ENCODE measurements at places on chromosomes 6 and 20.

- no peak for DNase-seq
Observed at GRCh38 chr20:3014662-3015061, 28.8 kb upstream of the GNRH2 start.

GRCh38 chr6:146840216-146840615 is 241.4 kb downstream of the ADGB start:
- DNase-seq: no peak

DNA sequence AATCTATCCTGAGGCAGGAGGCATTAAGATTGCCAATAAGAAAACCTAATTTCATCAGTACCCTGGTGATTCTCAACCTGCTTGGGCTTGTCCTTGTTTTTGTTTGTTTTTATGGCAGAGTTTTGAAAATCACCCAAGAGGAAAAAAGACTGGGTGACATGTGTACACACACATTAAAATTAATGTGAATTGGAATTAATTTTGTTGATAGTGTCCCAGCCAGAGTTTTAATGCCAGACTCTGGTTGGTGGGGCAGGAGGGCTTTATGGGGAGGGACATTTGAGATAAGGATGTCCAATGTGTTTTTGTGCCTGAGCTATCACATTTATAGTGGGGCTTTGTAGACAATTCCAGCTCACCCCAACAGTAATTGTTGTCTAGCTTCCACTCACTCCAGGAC is 184.6 kb downstream of the ID4 start:
- DNase-seq: no peak

DNA sequence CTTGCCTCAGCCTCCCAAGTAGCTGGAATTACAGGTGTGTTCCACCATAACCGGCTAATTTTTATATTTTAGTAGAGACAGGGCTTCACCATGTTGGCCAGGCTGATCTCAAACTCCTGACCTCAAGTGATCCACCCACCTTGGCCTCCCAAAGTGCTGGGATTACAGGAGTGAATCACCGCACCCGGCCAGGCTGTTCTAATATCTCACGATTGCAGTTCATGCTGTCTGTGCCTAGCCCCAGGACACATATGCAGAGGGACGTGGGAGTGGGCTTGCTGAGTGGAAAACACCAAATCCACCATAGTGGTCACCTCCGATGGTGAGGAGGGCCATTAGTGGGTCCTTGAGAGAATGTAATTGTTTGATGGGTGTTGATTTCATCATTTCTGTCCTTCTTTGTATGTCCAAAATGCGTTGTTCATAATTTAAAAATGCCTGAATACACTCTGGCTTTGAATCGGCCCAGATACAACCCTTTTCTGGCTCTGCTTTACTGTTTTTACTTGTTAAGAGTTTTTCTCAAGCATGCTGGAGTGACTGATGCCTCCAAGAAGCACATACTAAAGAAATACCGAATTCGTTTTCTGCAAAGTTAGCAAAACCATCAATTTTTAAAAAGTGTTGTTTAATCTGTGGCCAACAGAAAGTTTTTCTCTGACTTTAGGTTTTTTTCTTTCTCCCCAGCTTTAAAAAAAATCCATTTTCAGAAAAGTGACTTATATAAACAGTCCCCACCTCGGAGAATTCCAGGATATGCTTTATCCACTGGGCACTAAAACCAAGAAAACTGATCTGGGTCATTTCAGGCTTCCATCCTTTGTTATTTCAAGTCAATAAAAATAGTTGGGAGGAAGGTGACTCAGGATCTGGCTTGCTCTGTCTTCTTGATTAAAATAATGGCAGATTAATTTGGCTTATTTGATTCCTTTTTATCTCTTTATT is 18.8 kb upstream of the RALGAPA2 start:
- DNase-seq: no peak

GRCh38 chr6:101125380-101125971 is 244.3 kb upstream of the ASCC3 start:
- DNase-seq: no peak

DNA sequence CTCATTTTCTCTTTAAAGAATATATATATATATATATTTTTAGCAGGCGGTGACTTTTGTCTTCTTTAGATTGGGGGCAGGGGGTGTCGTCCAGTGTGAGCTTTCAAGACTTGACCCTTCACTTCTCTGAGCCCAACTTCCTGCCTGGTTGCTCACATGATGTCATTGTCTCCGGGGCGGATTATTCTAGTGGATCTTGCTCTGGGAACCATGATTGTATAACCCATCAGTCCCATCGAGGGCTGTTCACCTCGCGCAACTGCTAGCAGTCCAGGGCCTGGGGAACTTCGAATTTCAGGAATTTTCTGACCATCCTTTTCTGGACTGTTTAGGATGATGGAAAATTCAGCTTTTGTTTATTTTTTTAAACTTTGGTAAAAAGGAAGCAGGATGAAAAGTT is 1.0 kb downstream of the IGF2R start:
- peak; percentile 81 for DNase-seq

- DNase-seq: no peak
Observed at GRCh38 chr6:36692861-36693702, 4.5 kb upstream of the RAB44 start.

- peak; percentile 72 for DNase-seq
Observed at GRCh38 chr6:30763618-30764489, 19.5 kb upstream of the IER3 start.

- DNase-seq: no peak
Observed at GRCh38 chr6:113629256-113629655, 227.9 kb upstream of the MARCKS start.

DNA sequence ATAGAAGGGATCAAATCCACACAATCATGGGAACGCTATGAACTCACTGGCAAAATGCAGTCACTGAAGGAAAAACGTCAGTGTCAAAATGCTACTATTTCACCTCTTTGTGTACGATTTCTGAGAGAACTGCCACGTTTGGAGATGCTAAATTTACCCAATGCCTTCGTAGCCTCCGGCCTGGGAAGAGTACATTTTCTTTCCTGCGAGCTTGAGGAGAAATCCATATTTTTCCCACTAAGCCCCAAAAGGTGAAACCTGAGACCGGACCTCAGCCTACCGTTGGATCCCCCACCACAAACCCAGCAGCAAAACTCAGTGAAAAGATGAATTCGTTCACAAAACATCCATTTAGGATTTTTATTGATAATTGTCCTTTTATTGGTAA is 131.7 kb downstream of the GPX5 start:
- no peak for DNase-seq

DNA sequence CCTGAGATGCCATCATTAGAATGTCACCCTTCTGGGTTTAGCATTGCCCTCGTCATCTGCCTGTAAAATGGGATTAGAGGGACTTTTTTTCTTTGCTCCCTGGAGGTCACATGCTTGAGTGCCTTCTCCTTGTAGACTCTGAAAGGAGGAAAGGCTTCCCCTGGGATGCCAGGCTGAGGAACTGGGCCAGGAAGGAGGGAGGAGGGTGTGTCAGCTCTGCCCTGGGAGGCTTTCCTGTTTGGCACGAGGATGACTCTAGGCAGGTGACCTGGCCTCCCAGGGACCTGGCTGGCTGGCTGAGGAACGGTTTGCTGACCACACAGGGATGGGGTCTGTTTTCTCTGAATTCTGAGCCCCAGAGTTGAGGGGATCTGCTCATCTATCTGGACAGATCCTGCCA is 137.9 kb upstream of the RNF24 start:
- DNase-seq: peak; percentile 74

- DNase-seq: peak; percentile 34
Observed at GRCh38 chr20:38181207-38181801, 16.2 kb upstream of the TGM2 start.

DNA sequence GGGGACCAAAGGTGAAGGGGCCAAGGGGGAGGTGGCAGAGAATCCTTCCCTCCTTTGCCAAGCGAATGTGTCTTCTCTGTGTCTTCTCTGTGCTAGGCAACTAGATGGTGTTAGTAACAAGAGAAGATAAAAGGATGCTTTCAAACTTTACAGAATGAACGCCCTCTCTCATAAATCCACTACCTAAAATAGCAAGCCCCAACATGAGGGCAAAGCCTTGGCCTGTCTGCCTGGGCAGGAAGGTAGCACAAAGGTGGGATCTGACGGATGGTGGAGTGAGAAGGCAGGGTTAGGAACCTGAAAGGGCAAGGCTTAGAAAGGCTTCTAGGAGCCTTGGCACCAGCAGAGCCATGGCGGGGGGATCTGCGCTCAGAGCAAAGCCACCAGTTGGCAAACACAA is 13.6 kb upstream of the TGM3 start:
- DNase-seq: no peak

- peak; percentile 66 for DNase-seq
Observed at GRCh38 chr20:47818996-47819609, 33.8 kb upstream of the SULF2 start.

- DNase-seq: no peak
Observed at GRCh38 chr6:132736239-132736638, 21.5 kb downstream of the VNN2 start.

- peak; percentile 15 for DNase-seq
Observed at GRCh38 chr6:162825597-162825996, 97.8 kb downstream of the PACRG start.

DNA sequence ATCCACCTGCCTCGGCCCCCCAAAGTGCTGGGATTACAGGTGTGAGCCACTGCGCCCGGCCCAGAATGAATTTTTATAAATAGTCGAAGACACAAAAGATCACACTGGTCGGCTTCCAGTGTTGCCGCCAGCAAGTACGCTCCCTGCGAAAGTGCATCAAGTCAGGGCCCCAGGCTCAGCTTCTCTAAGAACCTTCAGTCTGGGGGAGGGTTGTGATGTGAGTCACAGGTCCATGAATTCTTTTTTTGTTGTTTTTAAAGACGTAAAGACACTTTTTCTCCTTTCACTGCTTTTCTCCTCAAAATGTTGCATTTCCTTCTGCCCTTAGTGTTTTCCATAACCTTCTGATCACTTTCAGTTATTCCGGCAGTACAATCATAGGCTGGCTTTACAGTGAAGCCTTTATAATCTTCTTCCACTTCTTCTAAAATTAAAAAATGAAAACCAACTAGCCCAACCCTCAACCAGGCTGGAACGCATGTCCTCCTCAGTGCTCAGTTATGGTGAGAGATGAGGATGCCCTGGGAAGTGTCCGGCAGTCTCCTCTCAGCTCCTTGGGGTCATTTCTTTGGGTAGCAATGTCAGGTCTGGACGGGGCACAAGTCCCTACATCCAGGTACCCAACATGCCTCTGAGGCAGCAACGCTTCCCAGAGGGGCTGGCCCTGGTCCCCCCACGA is 66.6 kb downstream of the CSE1L start:
- no peak for DNase-seq

GRCh38 chr20:14210146-14210545 is 127.3 kb downstream of the FLRT3 start:
- no peak for DNase-seq

DNA sequence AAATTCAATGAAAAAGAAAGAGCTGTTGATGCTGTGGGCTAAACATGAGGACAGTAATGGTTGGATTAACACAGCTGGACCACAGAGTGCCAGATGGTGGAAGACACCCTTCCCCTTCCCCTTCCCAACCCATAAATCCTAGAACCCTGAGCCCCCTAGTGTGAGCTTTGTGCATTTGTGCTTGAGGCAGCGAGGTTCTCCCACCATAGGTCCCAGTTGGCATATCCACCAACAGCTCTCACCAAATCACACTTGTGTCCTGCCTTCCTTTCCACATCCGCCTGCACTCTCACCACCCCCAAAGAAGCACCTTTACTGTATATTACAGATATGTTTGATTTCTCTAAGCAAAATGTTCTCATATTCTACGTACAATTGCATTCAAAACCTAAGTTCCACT is 32.8 kb upstream of the HBS1L start:
- DNase-seq: no peak

DNA sequence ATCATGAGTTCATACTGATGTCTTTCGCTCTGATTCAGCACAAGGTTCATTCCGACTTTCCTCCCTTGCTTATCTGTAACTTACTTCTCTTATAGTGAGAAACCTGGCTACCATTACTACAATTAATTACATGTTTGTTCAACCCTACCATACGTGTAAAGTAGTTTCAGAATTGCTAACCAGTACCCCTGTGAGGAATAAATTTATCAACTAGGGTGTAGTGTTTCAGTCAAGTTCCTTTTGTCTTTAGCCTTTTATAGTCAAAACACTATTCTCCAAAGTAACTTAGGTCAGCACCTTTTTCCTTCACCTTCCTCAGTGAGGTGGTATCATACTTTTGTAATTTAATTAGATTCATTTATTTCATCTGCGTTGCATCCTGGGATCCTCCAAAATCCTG is 64.9 kb downstream of the MAP3K4 start:
- DNase-seq: no peak
